ENCODE measurements at places on chromosomes 13 and 19. TPM values are rescaled to one million over a fixed set of nuclear protein-coding genes. Genes with fewer than 3 reads are reported as not detected.

- no peak for DNase-seq
These were observed 11.9 kb upstream of the PLEKHF1 start for GRCh38 chr19:29653398-29653797.

GRCh38 chr19:11024259-11024658 lies 63.4 kb downstream of the SMARCA4 start:
- peak; percentile 24 for DNase-seq

DNA sequence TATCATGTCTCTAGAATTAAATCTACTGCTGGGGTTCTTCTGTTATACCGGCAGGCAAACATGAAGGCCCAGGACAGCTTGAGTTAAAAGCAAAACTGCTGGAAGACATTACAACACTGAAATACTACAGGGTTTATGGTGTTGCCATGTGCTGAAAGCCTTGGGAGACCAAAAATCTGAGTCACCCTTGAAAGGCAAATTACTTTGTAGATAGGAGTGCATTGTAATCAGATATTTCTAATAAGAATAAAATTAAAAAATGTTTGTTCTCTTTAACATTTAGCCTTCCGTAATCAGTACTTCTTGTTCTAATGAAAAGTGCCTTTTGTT lies 181.3 kb downstream of the PCDH9 start:
- no peak for DNase-seq

ZNF345 gene
- total RNA-seq = 0.51 TPM

PEAK3 gene
- total RNA-seq = not detected

Data from gastrocnemius medialis (tissue), 4 donors.